Cortex of kidney (tissue), 1 donor: ENCODE measurements at places on chromosomes 11 and 22.

GRCh38 chr11:6269994-6270393, 10.4 kb downstream of the CCKBR start:
- no peak for DNase-seq

- no peak for DNase-seq
Measured at GRCh38 chr22:35547987-35548721, 7.5 kb downstream of the RASD2 start.

GRCh38 chr11:28139841-28140415, 31.7 kb downstream of the METTL15 start:
- no peak for DNase-seq

DNA sequence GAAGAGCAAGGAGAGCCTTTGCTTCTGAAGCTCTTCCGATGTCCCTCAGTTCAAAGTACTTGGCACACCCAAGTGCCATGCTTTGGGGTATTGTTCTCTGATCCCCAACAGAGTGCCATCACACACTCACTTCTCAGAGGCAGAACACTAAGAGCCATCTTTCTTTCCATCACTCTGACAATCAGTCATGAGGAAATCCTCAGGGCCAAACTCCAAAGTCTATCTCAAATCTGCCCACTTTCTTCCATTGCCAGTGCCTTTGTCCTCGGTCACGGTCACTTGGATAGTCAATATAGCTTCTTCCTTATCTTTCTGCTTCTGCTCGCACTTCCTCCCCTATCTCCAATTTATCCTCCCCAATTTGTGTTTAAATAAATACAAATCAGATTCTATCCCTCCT, 90.9 kb downstream of the ENTHD1 start:
- DNase-seq = no peak

DNA sequence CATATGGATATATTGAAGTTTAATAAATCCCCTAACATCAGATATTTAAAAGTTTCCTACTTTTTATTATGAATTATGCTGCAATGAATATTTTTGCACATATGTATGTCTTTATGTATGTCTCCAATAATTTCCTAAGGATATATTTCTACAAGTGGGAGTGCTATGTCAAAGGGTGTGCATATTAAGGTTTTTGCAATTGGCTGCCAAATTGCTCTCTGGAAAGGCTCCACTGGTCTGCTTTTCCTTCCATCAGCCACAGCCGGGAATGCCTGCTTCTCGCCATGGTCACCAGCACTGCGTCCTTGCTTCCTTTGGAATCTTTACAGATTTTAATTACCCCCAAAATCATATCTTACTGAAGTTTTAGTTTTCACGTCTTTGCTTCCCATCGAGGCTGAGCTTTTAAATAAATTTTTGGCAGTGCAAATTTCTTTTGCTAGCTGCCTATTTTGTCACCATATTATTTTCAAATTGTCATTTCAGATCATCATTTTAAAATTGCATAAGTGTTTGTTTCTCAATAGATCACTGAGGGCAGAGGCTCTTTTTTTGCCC, 221.7 kb downstream of the SNX19 start:
- no peak for DNase-seq

- DNase-seq = no peak
Measured at GRCh38 chr11:10568486-10568941, at the start of gene LYVE1. Gene LYVE1, minus strand, starts transcription at chr11:10568665. Its CDS starts 133 bp downstream, at chr11:10568532.

- DNase-seq = no peak
Measured at GRCh38 chr11:623999-624704, 603 bp downstream of the CDHR5 start.

- no peak for DNase-seq
Measured at GRCh38 chr11:86699040-86699791, 26.8 kb upstream of the ME3 start.

GRCh38 chr11:121033635-121034034, 9.7 kb downstream of the TBCEL start:
- no peak for DNase-seq

- DNase-seq = no peak
Measured at GRCh38 chr11:57161351-57161750, 20.4 kb upstream of the LRRC55 start.

GRCh38 chr22:20131597-20131858, at the start of gene ZDHHC8:
Gene ZDHHC8, plus strand, starts transcription at chr22:20131804. Its CDS starts 144 bp downstream, at chr22:20131948.
- DNase-seq = no peak

DNA sequence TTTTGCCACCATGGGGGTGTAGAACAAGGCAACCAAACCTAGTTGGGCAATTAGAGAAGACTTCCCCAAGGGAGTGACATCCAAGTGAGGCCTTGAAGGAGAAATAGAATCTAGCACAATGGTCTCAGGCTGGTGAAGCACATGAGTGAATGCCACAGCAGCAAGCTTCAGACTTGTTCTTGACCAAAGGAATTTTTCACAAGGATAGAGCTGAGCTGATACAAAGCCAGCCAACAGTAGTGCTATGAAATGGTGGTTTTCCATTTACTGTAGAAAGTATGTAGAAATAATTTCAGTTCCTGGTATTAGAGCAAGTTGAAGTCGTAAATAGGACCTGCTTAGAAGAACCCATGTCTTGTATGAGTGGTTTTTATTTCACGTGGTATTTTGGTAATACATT, 148.3 kb upstream of the RASSF10 start:
- DNase-seq = no peak

DNA sequence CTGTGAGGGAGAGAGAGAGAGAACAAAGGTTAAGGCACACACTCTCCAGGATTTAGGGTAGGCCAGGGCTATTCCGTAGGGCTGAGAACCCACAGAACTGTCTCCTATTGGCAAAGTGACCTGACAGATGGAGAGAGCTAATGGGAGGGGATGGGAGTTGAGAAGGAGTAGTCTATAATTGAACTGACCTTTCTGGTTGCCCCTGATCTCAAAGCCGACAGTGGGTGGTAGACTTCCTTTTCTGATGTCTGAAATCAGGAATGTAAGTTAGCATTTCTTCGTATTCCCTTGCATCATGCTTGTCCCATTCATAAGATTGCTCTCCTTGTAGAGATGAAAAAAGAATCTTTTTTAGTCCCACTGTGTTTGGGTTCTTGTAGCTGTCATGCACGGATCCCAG, 210.1 kb downstream of the NTM start:
- no peak for DNase-seq

DNA sequence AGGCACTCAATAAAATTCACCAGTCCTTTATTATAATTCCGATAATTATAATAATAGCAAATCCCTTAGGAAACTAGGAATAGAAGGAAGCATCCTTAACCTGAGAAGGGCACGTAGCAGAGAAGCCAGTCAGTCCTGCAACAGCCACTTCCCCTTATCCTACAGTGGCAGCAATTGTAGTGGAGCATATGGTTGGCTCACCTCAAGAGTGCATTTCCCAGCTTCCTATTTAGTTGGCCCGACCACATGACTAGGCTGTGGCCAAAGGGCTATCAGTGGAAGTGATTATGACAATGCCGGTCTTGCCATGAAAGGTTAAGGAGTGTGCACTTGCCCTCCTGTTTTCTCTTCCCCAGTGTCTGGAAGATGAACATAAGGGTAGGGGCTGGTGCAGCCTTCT, 27.0 kb downstream of the TESMIN start:
- DNase-seq = no peak

DNA sequence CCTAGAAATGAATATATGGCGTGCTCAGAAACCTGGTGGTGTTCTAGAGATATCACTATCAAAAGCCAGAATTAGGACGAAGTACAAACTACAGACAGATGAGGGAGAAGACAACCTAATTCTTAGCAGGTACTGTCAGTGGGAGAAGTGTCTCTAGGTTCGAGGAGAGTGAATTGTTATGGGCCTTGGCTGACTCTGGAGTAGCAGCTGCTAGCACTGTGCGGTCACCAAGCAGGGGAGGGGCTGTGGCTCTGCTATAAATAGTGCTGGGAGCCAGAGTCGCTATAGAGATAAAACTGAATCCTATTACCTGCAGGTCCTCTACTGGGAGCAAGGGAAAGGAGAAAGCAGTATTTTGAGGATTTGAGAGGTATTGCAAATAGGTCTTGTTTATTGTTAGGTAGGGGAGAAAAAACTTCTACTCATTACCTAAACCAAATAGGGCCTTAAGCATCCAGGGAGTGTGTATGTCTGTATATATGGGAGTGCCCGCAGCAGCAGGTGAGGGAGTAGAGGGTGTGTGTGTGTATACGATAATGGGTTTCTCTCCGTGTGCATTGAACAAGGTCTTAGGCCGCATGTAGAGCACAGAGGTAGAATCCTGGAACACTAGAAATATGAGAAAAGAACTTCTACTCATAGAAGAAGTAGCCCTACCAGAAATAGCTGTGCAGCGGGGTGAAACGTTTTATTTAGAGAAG, 2.2 kb downstream of the MADD start:
- no peak for DNase-seq

- no peak for DNase-seq
Measured at GRCh38 chr22:35627267-35628041, 10.3 kb upstream of the MB start.

DNA sequence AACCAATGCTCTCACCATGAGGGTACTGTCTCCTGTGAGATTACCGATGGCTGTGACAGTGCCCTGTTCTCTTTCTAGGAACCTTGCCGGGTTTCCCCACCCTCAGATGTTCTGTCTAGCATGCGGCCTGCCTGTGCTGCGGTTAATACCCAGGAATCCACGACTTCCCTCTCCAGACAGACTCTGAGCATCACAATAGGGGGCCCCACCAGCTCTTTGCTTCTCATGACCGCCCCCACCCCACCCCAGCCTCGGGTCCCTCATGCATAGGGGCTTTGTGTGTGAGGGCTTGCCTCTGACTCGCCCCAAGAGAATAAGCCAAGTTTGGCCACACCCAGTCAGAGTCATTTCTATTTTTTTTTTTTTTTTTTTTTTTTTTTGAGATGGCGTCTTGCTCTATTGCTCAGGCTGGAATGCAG, 10.3 kb downstream of the PARVG start:
- DNase-seq = no peak

DNA sequence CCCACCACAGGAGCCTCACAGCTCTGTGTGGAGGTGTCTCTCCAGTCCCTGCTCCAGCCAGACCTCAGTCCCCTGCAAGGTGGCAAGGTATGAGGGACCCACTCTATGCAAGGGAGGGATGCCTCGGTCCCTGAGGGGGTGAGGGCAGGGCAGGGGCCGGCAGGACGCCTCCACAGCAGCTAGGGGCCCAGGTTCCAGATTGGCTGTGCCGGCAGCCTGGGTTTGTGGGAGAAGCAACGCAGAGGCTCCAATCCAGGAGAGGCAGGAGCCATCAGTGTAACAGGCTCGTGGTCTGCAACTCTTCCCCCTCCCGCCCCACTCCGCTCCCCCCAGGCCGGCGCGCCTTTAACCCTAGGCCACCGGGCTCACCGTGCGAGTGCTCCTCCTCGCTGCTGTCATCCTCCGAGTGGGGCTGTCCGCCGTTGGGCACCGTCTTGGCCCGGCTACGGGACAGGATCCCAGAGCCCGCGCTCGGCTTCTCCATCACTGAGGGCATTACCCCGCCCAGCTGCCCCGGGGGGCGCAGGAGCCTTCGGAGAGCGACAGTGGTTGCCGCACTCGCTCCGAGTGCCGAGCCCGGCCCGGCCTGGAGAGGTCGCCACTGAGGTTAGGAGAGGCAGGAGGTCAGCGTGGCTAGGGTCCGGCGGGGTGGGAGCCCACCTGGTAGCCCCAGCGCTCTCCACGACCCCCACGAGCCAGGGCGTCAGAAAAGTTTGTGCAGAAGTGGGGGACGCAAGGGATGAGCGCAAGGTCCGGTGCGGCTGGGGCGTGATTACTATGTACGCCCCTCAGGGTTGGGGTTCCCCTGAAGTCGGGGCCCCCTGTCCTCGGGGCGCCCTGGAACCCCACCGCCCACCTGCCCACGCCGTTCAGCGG, 765 bp downstream of the RCOR2 start:
- DNase-seq = no peak

DNA sequence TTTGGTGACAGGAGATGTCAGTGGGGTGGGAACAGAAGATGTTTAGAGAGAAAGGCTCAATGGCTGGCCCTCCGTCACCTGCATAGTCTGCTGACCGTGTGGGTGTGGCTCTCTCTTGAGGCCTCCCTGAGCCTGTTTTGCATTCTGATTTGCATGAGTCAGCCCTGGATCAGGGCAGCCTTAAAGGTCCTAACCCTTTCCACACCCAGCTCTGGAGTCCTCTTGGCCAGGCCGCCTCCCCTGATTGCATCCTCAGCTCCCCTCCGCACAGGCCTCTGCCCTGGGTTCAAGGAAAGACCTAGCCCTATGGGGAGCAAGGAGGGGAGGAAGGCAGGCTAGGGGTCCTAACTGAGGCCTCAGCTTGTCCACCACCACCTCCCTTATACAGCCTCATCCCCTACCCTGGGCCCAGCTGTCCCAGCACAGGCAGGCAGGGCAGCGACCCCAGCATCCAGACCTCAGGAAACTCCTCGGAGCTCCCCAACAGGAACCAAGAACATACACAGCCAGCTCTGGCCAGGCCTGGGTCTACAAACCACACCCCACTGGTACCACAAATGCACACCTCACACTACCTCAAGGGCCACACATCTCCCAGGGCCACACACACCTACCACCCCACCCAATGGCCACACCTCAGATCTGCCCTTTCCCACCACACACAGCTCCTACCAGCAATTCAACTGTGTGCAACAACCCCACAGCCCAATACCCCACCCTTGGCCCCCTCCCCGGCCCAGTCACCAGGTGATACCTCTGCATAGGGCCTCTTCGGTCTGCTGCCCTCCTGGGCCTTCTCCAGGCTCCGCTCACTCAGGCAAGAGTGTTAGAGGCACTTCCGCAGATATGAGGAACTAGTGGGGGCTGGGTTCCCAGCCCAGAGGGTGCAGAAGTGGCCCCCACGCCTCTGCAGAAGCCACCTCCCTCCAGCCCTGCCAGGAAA, 13.7 kb downstream of the ARAP1 start:
- DNase-seq = no peak

DNA sequence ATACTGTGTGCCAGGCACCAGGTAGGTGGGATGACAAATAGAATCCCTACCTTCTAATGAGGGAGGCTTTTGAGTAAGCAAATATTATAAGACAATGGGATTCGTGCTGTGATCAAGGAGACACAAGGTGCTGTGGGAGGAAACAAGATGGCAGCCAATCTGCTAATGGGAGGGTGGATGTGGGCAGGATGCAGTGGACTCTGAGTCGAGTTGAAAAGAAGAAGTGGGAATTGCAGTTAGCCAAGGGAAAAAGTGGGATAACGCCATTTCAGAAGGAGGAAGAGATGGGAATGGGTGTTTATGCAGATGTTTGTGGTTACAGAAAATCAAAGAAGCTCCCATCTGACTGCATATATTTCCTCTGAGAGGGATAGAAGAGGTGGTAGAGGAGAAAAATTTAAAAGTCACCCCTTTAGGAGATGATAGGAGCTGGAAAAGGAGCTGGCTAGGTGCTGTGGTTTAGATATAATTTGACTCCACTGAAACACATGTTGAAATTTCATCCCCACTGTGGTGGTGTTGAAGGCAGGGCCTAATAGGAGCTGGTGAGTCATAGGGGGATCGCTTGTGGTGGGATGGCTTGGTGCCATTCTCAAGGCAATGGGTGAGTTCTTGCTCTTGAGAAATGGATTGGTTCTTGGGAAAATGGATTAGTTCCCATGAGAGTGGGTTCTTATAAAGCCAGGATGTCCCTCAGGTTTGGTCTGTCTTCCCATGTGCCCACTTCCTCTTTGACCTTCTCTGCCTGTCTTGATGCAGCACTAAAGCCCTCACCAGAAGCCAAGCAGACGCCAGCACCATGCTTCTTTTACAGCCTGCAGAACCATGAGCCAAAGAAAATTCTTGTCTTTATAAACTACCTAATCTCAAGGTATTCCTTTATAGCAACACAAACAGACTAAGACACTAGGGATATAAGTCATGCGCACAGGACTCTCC, 30.0 kb upstream of the POU2AF1 start:
- no peak for DNase-seq

GRCh38 chr22:19275919-19276600, 15.5 kb downstream of the CLTCL1 start:
- DNase-seq = no peak
